ENCODE measurements at places on chromosomes 5 and 9.

GRCh38 chr5:152309926-152310450 is 95.1 kb downstream of the NMUR2 start:
- DNase-seq = no peak

- peak; percentile 34 for DNase-seq
These were observed 134.8 kb upstream of the RGMB start for GRCh38 chr5:98638701-98639100.

- DNase-seq = no peak
These were observed 227.8 kb downstream of the ICE1 start for GRCh38 chr5:5650242-5650641.

DNA sequence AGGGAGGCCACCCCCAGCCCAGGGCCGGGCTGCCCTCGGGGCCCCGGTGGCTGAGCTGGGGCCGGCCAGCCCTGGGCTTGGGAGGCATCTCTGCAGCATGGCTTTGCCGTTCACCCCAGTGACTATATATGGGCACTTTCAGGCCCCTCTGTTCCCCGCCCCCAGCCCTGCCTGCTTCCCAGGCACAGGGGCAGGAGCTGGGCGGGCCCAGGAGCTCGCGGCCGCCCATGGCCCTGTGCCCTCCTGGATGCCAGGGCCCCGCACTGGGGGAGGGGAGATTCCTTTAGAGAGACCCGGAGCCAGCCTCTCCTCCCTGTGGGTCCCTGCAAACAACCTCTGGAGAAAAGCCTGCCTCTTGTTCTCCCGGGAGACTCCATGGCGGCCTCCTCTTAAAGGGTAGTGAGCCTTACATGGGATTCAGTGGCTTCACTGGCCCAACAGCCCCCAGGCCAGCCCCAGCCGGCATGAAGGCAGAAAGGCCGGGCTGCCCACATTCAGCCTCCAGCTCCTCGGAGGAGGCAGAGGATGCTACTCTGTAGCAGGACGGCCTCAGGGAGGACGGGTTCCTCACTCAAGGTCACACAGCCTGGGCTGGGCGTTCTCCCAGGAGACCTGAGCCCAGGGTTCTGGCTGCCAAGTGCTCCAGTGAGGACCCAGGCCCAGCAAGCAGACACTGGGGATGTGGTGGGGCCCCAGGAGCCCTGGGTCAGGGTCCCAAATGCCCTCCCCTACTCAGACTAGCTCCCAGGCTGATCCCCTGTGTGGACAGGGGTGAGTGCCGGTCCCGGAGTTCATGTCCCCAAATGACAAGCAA is 4.1 kb downstream of the NACC2 start:
- DNase-seq = no peak

- no peak for DNase-seq
These were observed 32.0 kb upstream of the PANK3 start for GRCh38 chr5:168611165-168611564.

- DNase-seq = no peak
These were observed 388.2 kb downstream of the FAM170A start for GRCh38 chr5:120017513-120017912.

GRCh38 chr5:113344973-113345940 is 89.5 kb downstream of the TSSK1B start:
- no peak for DNase-seq

DNA sequence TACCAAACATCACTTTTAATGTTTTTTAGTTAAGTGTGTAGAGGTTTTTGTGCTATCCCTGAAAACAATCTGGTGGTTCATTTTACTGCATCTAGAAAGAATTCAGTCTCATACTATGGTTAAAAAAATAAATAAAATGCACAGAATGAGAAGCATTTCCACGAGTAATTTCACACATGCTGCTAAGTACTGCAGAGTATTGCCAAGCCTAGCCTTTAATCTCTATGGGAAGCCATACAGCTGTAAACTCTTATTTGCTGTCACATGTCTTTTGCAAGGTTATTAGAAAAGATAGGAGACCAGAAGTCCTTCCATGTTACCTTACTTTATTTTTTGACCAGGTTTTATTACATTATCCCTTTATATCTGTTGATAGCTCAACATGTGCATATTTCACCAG is 37.6 kb upstream of the MAN2A1 start:
- DNase-seq = no peak

- no peak for DNase-seq
These were observed 46.9 kb downstream of the THOC3 start for GRCh38 chr5:175921061-175921730.

DNA sequence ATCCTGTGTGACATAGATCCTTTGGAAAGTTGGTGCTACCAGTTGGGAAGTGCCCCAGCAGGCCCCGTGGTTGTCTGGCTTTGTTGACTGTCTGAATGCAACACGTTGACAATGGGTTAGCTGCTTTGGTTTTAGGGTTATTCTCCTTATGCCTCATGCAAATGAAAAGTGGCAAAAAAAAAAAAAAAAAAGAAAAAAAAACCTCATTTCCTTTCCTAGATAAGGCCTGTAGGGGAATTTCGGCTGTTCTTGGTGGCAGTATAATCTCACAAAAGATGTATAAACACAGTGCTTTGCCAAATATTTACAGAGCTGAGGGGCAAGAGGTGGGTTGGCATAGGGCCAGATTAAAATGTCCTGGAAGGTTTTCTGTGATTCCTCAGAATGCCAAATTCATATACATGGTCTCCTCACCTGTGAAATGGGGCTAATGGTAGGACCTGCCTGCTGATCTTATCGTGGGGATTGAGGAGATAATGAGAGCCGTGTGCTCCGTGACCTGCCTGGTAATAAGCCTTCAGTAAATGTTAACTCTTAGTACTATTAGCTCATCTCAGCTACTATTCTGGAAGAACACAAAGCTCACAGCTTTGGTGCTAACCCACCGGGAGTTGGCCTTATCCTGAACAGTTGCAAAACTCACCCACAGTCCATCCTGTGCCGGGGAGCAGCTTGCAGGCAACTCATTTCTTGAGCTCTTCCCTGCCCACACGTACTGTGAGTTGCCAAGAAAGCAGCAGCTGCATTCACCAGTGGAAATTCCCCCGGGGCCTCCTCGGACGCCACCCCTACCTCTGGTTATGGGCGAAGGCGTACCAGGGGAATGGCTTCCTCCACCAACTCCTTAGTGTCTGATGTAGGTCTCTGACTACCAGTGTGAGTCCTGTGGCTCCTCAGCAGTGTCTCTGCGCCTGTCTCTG is 220.3 kb downstream of the NR3C1 start:
- no peak for DNase-seq

DNA sequence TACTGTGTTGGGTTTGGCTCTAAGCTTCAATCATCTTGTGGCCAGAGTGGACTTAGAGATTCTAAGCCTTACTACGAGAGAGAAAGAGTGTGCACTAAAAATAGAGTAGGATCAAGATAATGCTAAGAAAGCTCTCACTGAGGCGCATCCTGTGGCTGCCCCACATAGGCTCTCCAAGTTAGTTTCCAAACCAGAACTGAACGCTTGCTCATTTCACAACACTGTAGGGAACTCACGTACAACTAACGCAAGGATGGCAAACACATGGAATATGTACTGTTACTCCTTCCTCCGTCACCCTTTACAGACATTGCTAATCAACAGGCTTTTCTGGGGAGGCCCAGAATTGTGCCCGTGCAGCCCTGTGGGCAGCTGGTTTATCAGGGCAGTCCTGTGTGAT is 90.9 kb downstream of the EQTN start:
- no peak for DNase-seq

GRCh38 chr5:45795458-45795857 is 99.3 kb upstream of the HCN1 start:
- DNase-seq = no peak

- DNase-seq = no peak
These were observed 49.2 kb downstream of the NACC2 start for GRCh38 chr9:136045595-136046553.

DNA sequence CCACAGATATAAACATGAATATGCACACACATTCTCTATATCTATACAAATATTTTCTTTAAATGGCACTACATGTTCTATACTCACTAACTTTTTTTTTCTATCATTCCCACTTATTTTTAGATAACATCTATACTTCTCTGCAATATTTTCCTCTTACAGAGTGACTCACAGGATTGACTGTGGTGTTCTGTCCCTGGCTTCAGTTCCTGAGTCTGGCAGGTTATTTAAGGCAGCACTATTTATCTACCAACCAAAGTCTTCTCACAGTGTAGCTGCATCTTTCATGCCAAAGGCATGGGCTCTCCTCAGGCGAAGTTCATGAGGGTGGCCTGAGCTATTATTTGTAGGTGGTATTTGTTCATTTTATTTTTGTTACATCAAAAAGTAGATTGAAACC is 409.0 kb downstream of the PRR16 start:
- no peak for DNase-seq

GRCh38 chr5:17727098-17727497 is 92.8 kb downstream of the TAF11L14 start:
- DNase-seq = no peak

GRCh38 chr9:115649991-115650472 is 503.6 kb upstream of the PAPPA start:
- DNase-seq = peak; percentile 34

GRCh38 chr9:130159915-130160670 is 12.1 kb upstream of the NCS1 start:
- DNase-seq = no peak

DNA sequence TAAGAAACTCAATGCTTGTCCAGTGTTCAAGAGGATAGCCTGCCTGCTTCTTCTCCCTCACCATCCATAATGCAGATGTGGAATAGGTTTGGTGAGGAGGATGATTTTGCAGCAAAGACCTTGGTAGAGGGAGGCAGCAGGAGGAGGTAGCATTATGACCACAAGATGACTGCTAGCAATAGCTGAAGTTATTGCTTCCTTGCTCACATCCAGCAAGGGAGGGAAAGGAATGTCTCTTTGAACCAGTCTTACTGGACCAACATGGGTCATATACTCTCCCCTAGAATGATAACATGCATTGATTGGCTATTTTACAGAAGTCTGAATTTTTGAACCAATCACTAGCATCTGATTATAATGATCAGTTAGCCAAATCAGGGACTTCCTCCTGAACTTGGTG is 607.6 kb downstream of the EBF1 start:
- no peak for DNase-seq

DNA sequence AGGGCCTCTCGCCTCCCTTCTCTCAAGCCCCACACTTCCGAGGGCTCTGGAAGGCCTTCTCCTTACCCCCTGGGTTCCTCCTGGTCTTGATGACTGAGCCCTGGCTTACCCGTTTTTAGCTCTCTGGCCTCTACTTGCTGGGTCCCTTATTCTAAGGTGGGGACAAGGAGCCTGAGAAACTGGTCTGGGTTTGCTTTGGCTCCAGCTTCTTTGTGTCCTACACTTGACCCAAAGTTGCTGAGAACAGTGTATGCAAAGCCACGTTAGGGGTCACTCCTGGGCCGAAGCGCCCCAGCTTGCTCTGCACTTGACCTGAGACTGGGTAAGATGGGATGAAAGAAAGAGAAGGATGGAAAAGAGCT is 788 bp downstream of the ZNF346 start:
- no peak for DNase-seq

DNA sequence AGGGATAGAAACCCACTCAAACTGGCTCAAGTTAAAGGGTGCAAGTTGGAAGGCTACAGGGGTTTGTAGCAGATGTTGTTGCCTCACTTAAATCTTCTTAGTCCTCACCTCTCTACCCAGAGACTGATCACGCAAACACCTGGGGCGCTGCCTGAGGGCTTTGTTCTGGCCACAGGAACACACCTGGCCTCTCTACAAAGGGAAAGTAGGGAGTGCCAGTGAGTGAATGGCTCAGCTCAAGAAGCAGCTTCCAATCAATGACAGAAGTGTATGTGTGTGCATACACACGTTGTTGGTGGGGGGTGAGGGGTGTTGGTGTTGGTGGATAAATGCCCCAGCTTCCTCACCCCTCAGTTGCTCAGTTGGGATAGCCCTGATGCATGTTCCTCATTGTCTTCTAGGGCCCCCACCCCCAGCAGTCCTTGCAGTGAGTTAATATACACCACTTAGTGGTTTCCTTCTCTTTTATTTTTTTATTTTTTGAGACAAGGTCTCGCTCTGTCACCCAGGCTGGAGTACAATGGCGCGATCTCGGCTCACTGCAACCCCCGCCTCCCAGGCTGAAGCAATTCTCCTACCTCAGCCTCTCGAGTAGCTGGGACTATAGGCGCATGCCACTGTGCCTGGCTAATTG is 30.6 kb upstream of the CTNNA1 start:
- DNase-seq = no peak

DNA sequence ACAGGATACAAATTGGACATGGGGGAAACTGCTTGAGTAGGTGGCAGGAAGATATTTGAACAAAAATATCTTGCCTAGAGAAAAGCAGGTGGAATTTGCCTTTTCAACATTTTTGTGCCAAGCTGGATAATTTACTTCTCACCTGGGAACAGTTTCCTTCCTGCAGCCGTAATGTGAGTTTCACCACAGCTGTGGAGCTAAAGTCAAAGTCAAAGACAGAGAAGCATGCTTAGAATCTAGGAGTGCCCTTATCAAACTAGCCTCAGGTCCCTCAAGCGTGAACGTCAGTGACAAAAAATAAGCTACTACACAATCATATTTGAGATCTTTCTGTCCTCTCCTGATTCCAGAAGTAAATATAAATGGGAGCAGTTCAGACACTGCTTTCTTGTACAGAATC is 588.9 kb downstream of the MAT2B start:
- no peak for DNase-seq

DNA sequence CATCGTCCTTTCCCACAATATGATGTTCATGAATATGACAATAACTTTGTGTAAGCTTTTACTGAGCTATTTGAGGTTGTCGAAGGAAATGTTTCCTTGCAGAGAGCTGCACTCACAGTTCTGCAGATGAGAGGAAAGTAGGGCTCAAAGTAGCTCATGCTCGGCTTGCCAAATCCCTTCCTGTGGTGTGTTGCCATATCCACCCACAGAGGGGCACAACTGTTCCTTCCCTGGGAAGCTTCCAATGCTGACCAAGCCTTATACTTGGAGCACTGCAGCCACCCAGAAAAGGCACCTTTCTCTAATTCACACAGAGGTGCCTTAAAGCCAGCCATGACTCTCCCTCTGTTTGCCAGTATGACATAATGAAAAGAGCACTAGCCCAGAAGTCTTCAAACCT is 390.3 kb downstream of the CAAP1 start:
- DNase-seq = no peak

GRCh38 chr5:14076561-14076960 is 66.6 kb upstream of the TRIO start:
- DNase-seq = no peak

DNA sequence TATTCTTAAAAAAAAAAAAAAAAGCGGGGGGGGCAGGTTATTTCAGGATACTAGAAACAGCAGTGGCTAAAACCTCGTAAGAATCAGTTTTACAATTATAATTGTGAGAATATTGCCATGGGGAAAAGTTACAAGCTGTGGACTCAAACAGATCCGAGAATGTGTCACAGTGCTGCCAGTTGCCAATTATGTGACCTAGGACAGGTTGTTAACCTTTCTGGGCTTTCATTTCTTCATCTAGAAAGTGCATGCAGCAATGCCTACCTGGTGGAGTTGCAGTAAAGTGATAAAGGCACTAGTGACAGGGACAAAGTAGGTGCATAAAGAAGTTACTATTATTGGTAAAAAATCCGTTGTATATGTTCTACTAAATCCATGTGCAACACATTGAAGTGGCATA is 75.8 kb downstream of the CDH6 start:
- DNase-seq = no peak

Measured in AG09319 (cell line).